ENCODE measurements at places on chromosomes 2 and 18.
A peak's percentile ranks its signal among the peaks of the same experiment; 100 is the strongest.

GRCh38 chr2:233422050-233422639 is 67.9 kb downstream of the DGKD start:
- DNase-seq = peak; percentile 43

- DNase-seq = no peak
Measured at GRCh38 chr2:111176388-111176787, 55.7 kb downstream of the BCL2L11 start.

DNA sequence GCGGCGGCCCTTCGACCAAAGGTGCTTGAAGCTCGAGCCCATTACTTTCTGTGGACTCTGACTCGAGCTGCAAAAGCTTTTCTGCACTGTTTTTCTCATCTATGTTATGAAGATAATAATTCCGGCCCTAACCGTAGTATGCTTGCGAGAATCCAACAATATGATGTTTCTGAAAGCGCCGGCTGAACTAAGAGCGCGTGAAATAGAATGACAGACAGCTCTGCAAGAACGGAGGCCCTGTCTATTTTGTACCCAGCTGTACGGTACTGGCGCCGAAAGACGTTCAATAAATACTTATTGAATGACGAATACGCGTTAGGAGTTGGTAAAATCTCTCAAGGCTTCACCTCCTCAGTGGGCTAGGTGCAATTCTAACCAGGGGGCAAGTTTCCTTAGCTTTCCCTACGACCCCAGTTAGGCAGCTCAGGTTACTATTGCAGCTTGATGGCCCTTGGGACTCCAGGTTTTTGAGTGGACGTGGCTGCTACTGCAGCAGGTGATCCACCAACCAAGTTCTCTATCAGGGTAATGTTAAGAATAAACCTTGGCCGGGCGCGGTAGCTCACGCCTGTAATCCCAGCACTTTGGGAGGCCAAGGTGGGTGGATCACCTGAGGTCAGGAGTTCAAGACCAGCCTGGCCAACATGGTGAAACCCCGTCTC is 570 bp downstream of the SCRN3 start:
- peak; percentile 41 for DNase-seq

- peak; percentile 73 for DNase-seq
Measured at GRCh38 chr2:46461011-46461674, 18.2 kb upstream of the TMEM247 start.

GRCh38 chr2:45483997-45484396 is 127.1 kb downstream of the SRBD1 start:
- DNase-seq = peak; percentile 20

- DNase-seq = no peak
Measured at GRCh38 chr2:71340176-71340575, 8.6 kb downstream of the ZNF638 start.

GRCh38 chr2:33946193-33946592 is 347.1 kb upstream of the FAM98A start:
- no peak for DNase-seq

DNA sequence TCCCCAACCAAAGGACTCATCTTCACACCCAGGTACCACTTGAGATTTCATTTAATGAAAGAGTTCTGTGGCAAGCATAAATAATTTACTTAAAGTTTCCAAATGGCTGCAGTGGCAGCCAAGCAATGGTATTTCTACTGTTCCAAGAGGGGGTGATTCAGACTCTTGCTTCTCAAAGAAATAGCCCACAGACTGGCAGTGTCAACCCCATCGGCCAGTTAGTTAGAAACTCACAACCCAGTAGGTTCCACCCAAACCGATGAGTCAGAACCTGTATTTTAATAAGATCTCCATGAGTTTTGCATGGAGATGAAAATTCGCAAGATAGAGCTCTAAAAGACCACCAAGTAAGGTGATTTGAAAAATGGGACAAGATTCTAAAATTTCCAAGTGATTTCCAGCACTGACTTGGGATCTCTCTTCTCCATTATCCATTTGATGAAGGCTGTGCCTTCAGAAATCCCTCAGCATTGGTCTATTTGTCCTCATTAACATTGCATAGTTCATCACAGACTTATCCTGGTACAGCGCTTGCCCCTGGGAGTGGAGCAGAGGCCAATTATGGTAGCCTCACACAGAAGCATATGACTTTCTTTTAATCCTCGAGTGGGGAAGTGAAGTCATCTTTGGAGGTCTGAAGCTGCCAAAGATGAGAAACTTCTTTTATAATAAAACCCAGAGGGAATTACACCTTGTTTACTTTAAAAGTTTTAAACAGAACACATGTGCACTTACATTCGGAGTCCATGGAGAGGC is 361.4 kb upstream of the ID2 start:
- DNase-seq = no peak

Data from choroid plexus epithelial cell (primary cell).